ENCODE measurements at places on chromosomes 16 and 17. TPM values are rescaled to one million over a fixed set of nuclear protein-coding genes. Genes with fewer than 3 reads are reported as not detected.

Gene EEF2KMT
- 13.0 TPM for total RNA-seq

Gene ACLY
- total RNA-seq: 222 TPM

Gene SEPTIN1
- 171 TPM for total RNA-seq

Gene GRB7
- total RNA-seq: not detected

Gene TMEM88
- total RNA-seq: 4.0 TPM

Gene ZNF764
- 12.8 TPM for total RNA-seq

Gene KRT31
- not detected for total RNA-seq

Gene HAS3
- 0.31 TPM for total RNA-seq

Gene VASN
- not detected for total RNA-seq

Gene CLEC18A
- total RNA-seq: 0.19 TPM
